ENCODE measurements at places on chromosomes 7 and 10.

GRCh38 chr7:1810521-1810920 lies 140.4 kb downstream of the ELFN1 start:
- DNase-seq, result no peak

- peak; percentile 80 for DNase-seq
These were observed 27.8 kb downstream of the STN1 start for GRCh38 chr10:103890194-103890658.

GRCh38 chr7:74449809-74450397 lies 3.8 kb upstream of the GTF2IRD1 start:
- no peak for DNase-seq

DNA sequence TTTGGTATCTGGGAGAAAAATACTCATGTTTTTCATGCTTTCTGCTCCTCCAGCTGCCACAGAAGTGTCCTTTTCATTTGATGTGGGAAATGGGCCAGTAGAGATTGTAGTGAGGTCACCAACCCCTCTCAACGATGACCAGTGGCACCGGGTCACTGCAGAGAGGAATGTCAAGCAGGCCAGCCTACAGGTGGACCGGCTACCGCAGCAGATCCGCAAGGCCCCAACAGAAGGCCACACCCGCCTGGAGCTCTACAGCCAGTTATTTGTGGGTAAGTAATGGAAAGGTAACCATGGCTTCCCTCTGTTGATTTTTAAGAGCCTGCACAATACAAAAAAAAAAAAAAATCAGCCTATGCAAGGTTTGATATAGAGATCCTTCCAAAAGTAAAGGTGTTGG lies 443.1 kb upstream of the C7orf33 start:
- DNase-seq, result no peak

DNA sequence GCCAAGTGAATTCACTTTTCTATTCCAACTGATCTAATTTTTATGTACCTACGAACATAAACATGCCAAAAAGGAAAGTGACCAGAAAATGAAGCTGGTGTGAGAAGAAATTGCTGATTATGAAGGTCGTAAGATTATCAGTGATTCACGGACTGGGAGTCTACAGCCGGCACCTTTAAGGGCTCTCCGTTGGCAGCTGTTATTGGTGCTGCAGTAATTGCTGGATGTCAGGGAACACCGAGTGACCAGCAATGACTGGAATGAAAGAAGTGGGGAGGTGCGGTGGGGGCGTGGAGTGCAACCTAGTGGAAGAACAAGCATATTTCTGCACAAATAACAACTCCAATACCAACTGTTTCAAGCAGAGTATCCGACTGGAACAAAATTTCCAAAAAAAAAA lies 109.8 kb upstream of the TARP start:
- DNase-seq, result no peak

DNA sequence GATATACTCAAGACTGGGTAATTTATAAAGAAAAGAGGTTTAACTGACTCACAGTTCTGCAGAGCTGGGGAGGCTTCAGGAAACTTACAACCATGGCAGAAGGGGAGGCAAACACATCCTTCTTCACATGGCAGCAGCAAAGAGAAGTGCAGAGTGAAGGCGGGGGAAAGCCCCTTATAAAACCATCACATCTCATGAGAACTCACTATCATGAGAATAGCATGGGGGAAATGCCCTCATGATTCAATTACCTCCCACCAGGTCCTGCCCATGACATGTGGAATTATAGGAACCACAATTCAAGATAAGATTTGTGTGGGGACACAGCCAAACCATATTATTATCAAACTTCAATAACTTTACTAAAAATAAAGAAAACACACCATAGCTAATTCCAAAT lies 30.4 kb upstream of the JAZF1 start:
- no peak for DNase-seq

- no peak for DNase-seq
These were observed 106.8 kb downstream of the ZMYND11 start for GRCh38 chr10:241966-242643.

DNA sequence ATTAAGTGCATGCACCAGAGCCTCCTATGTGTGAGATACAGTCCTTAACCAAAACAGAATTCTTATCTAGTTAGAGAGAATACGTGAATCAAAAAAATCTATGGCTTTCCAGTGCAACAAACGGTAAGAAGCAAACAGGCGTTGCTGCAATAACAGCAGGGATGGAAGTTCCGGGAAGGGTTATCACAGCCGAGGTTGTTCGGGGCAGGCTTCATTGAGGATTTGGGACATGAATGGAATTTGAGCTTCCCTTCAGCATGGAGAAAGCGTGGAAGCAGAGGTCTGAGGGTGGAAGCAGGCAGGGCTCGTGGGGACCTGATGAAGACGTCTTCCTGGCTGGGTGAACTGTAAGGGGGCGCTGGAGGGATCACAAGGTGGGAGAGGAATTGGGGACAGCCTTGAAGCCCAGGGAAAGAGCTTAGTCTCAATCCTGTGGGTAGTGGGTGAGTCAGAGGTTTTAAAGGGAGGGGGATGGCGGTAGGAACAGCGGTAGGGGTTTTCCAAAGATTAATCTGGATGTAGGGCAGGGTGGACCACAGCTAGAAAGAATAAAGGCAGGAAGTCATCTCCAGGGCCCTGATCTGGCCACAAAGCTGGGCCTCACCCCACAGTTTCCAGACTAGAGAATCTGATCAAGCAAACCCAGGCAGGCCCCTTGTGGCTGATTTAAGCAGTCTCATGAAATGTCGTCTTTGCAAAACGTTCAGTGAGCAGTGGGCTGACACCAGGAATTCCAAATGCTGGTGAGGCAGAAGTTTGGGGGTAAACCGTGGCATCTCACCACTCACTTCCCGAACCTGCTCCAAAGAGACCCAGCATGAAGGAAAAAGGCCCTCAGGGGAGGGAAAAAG lies 65.1 kb downstream of the CALML3 start:
- DNase-seq, result peak; percentile 49

DNA sequence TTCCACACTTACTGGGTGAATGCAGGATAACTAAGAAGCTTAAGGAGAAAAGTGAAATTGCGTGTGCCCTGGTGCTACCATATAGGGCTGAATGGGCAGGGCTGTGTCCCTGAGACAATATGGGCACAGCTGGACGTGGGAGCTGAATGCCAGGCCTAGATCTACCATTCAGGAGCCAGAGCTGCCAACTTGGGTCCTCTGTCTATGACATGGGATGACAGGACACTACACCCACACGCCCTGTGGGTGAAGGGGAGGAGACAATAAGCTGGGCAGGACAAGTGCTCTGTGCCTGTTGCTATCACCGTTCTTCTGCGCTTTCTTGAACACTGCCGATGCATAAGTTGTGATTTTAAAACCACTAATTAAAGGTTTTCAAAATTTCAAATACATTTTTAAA lies 293.9 kb downstream of the TNS3 start:
- no peak for DNase-seq

- no peak for DNase-seq
These were observed 18.0 kb upstream of the HILPDA start for GRCh38 chr7:128437426-128438332.

GRCh38 chr7:108985037-108985436 lies 415.4 kb downstream of the DNAJB9 start:
- no peak for DNase-seq

DNA sequence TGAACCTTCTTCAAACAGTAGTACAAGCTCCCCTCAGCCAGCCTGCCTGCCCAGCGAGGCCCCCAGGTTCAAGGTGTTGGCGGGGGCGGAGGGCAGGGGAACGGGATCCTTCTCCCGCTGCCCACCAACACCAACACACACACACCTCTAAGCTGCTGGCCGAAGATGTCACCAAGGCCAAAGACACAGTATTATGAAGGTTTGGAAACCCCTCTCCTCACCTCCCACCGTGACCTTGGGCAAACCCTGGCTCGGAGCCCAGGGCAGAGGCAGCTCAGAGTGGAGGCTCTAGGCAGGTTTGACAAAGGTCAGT lies 49.4 kb upstream of the GTF2IRD1 start:
- DNase-seq, result no peak

- DNase-seq, result no peak
These were observed 46.3 kb upstream of the PIK3CG start for GRCh38 chr7:106818736-106819135.

GRCh38 chr7:101618207-101618839 lies 10.8 kb downstream of the MYL10 start:
- DNase-seq, result no peak

DNA sequence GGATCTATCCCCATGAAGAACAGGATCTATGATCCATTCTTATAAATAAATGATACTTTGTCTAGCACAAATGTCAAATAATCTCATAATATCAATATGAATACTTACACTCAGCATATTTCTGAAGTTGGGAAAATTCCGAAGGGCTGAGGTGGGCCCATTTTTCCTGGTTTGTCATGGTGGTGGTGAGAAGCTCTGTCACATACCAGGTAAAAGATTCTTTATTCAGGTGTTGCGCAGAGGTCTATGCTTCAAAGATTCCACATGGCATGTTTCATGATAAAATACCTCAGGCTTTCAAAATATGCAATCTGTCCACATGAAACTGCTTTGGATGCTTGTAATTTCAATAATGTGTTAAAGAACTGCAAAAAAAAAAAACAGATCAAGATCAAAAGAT lies 61.5 kb downstream of the DGKB start:
- DNase-seq, result no peak

DNA sequence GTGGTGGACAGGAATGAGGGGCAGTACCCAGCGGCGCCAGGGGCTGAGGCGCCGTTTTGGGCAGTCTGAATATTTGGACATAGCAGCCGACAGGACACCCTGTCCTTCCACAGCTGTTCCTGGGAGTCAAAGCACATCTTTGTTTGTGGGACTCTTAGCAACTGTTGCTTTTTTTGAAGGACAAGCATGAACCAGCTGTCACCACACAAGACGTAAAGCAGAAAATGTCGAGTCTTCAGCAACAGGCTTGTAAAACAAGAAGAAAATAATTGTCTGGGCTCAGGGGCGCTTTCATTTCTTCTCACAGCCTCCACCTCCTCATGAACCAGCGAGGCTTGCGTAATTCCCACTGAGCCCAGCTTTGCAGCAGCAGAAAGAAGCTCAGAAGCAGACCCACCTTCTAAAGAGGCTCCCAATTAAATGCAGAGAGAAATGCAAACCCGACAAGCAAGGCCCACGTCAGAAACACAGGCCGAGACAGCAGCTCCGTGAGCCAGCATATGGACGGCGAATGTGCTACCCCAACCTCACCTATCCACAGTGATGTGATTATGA lies 68.9 kb upstream of the DNAAF5 start:
- DNase-seq, result no peak

DNA sequence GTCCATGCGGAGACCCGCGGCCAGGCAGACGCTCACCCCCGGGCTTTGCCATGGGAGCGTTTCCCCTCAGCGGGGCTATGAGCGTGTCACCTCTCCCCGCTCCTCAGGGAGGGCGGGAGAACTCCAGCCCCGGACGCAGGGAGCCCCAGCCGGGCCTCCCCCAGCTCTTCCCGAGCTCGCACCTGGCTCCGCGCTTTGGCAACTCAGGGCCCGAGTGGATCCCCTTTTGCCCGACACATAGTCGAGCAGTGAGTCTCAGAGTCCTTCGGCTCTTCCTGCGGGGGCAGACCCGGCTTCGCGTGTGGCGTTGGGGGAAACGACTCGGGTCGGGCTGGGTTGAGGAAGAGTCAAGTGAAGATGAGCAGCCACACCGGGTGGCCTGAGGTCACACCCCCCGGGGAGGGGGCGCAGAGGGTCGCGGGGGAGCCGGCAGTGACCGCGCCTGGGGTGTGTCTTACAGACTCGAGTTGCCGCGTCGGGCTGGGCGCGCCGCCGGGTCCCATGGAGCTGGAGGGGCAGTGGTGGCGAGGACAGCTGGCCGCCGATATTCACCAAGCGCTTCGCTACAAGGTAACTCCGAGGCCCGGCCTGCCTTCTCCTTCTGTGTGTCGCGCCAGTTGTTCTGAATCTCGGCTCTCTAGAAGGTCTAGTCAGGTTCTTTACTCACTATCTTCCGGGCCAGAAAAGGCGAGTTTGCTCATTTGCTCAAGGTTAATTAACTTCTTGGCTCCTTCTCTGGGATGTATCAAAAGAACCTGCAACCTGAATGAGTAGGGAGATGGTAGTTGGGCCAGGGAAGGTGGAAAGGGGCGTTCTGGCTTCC lies 721 bp downstream of the CCNJ start:
- peak; percentile 19 for DNase-seq

GRCh38 chr7:5693529-5693928 lies 87.9 kb downstream of the RNF216 start:
- DNase-seq, result no peak

DNA sequence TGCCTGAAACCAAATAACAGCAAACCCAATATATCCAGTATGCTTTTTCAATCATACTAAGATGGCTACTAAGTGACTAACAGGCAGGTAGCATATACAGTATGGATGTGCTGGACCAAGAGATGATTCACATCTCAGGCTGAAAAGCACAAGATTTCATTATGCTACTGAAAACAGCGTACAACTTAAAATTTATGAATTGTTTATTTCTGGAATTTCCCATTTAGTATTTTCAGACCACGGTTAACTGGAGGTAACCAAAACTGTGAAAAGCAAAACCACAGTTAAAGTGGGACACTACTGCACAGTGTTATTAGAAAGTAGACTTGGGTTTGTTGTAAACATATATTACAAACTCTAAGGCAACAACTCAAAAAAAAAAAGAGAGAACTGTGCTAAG lies 91.5 kb downstream of the KMT2C start:
- no peak for DNase-seq

DNA sequence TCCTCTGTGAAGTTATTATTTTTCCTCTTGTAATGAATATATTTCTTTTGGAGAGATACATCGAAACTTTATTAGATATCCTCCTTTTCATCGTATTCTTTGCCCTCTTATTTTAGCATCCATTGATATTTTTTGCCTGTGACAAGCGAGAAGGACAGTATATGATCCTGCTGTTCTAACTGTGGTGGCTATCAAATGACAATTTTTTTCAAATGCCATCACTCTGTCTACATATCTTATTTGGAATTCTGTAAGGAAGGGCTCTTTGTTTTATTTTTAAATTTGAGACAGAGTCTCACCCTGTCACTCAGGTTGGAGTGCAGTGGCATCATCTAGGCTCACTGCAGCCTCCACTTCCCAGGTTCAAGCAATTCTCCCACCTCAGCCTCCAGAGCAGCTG lies 128.5 kb downstream of the LYZL1 start:
- no peak for DNase-seq

DNA sequence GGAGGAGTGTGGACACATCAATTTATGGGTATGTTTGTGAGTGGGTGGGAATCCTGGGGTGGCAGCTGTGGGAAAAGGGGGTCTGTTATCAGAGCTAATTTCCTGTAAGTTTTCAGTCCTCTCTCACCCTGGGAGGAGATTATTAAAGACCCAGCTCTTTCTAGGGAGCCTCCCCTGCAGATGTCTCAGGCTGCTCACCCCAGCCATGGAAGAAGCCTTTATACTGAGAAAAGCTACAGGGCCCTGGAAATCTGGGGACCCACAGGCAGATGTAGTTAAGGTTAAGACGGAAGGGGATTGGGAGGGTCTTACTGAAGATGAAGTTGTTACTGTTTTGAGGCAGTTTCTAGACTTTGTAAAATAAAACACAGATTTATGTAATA lies 4.6 kb downstream of the ZNF680 start:
- no peak for DNase-seq

DNA sequence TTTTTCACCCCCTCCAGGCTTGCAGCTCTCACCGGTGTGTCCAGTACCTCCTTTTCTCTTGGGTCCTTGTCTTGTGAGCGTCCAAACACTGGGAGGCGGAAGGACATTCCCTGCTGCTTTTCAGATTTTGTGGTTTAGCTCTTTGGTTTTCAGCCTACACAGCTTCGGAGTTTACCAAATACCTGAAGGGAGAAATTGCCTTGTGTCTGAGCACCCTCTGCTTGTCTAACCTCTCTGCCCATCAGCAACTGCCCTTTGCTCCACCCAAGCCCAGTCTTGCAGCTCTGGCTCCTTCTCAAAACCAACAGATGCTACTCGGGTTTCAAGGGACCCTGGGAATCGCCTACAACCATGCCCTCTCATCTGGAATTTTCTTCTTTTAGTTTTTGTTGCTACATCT lies 519.1 kb upstream of the IGFBP3 start:
- DNase-seq, result no peak

- DNase-seq, result no peak
These were observed 148.9 kb downstream of the ITGA8 start for GRCh38 chr10:15570738-15571339.
